ENCODE measurements at places on chromosomes 7 and 10.

- no peak for DNase-seq
Measured at GRCh38 chr7:158588878-158589442, 1.3 kb upstream of the PTPRN2 start.

DNA sequence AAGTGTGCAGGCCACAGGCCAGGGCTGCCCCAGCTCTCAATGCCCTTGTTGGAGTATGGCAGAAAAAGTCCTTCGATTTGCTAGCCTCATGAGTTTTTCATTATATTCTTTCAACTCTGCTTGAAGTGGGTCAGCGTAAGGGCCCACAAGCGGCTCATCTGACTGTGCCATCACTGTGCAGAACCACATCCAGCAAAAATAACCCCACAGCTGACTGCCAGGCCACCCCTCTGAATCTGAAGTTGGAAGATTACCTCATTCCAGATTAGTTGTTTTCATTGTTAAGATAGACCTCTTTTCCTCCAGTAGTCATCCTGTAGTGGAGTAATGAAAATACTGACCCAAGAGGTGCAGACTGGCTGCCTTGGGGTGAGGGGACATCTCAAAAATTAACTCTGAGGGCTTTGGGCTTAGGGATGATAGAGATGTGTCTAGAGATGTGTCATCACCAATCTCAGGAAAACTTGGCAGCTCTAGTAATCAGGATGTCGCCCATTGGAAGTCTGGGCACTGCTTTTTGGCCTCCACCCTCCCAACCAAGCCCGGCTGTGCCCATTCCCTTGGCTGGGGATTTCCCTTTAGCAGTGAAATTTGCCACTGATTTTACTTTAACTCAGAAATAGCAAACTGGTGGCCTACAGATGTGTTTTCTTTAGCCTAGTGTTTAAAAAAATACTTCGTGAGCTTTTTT is 164.3 kb downstream of the LCOR start:
- DNase-seq = no peak

DNA sequence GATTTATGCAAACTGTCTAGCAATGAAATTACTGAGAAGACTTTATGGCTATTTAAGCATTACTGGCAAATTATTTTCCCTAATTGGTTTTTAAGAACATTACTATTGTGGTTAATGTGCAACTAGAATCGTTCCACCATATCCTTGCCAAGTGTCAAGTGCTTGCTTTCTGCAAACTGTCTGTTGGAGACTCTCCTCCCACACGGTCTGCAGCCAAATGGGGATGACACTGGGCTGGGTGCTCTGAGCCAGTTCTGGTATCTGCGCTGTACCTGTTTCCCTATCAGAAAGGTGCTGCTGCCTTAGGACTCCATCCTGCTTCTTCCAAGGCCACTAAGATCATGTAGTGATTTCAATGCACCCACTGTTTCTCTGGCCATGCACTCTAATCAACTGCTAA is 110.4 kb downstream of the RAMP3 start:
- DNase-seq = no peak

GRCh38 chr10:123551259-123551658 is 114.9 kb upstream of the GPR26 start:
- no peak for DNase-seq

- no peak for DNase-seq
Measured at GRCh38 chr7:157056246-157056645, 45.8 kb upstream of the MNX1 start.

- no peak for DNase-seq
Measured at GRCh38 chr7:36316319-36316718, 73.3 kb upstream of the ANLN start.

DNA sequence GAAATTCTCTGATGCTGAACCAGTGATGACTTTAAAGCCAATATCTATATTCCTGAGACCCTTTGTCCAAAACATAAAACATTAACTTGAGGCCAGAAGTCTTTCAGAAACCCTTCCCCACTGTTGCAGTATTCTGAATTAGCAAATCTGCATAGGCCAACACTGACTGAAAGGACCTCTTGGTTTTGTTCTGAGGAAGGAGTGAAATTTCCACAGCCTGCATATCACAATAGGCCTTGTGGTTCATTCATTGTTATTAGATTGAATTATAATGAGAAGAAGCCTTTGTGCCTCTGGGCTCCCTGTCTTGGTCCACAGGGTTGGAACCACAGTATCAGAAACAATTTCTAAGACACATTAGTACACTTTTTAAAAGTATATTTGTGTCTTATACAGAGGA is 90.3 kb downstream of the CCNY start:
- no peak for DNase-seq

GRCh38 chr10:16016688-16017087 is 156.4 kb upstream of the MINDY3 start:
- DNase-seq = no peak

GRCh38 chr10:86665218-86665607 is 3.1 kb upstream of the LDB3 start:
- DNase-seq = no peak

- DNase-seq = no peak
Measured at GRCh38 chr7:144835155-144835611, 670 bp downstream of the TPK1 start.

DNA sequence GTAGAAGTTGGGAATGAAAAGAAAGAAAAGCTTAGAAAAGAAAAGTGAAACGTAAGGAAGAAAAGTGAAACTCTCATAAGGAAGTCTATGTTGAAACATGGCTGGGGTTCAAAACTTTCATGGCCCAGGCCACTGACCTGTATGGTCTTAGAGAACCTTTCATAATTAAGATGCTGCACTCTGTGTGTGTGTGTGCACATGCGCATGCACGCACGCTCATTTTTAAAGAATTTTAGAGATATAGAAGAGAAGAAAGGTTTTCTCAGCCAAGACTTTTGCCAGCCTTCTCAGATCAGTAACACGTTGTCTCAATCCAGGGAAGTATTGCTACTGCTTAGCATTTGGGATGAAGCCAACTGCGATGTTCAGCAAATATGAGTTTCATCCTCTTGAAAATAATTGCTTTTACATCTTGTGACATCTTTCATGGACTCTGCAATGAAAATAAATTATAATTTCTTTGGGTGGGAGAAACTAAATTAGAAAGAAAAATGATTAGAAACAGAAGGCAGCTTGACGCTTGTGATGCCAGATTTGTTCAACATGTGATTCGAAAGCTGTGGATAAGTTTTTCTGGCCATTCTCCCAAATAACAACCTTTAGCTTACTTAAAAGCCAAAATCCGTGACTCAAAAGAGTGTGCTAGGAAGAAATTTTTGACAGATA is 16.2 kb upstream of the SLC26A4 start:
- no peak for DNase-seq

GRCh38 chr10:86871563-86872183 is 85.7 kb downstream of the MMRN2 start:
- no peak for DNase-seq

- DNase-seq = no peak
Measured at GRCh38 chr10:47123716-47124288, 176.2 kb upstream of the GDF10 start.

DNA sequence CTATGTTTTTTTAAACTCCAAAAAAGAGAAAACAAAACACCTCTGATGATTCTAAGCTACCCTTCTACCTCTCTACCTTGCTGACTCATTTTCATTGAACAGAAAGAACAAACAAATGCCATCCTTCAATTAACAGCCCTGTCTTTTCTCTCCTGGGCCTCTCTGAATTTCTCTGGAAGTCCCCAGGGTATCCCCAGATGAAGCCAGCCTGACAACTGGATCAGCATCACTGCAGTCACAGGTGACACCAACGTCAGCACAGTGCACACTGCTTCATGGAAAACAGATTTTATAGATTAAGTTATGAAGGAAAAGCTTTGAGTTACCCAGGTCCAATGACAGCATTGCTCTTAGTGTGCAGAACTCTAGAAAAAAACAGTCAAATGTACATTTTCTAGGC is 5.7 kb downstream of the HUS1 start:
- no peak for DNase-seq

GRCh38 chr7:74405191-74405898 is 48.4 kb upstream of the GTF2IRD1 start:
- DNase-seq = no peak

DNA sequence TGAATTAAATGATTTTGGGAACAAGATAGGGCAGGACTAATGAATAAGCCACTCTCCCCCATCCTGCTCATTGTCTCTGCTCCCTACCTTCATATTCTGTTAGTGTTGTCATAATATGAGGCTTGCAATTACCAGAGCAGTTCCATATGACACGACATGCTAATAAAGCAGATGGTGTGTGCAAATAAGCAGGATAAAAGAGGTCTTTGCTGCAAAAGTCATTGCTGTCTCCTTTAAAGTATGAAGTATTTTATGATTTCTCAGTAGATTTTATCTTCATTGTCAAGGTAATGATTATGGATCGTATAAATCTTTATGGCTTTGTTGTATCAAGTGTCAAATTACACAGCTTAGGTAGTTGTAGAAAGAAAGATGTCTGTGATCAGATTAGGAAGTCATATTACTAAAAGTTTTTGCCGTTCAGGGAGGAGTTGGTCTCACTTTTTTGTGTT is 114.8 kb downstream of the SDK1 start:
- no peak for DNase-seq
